ENCODE measurements at places on chromosomes 13 and 19.

GRCh38 chr13:26623125-26623524 lies 65.6 kb downstream of the WASF3 start:
- no peak for DNase-seq

DNA sequence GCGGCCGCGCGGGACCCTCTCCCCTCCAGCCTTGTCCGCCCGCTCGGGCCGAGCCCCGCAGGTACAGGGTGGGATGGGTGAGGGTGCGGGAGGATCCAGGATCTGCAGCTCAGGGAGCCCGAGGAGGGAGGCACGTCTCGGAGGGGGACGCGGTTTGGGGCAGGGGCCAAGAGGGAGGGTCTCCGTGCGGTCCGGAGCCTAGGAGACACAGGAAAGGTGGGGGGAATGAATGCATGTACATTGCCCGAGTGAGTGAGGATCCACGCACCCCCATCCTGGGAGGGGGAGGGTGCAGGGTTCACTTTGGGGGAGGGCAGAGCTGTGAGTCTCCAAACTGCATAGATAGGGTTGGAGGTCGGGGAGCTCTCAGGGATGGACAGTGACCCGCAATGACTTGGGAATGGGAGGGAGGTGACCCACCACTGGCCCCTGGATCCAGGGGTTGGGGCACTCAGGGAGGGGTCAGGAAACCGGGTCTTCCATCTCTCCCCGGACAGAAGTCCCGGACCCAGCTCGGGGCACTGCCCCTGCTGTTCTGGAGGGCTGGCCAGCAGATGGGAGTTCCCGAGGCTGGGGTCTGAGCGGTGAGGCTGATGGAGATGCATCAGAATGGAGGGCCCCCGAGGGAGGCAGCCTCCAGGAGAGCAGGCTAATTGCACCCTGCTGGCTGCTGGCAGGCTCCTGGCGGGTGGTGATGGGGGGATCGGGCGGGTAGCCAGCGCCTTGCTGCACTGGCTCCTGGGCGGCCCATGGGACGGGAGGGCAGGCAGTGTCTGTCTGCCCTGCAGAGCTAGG lies 547 bp downstream of the KCNN1 start:
- DNase-seq: no peak

DNA sequence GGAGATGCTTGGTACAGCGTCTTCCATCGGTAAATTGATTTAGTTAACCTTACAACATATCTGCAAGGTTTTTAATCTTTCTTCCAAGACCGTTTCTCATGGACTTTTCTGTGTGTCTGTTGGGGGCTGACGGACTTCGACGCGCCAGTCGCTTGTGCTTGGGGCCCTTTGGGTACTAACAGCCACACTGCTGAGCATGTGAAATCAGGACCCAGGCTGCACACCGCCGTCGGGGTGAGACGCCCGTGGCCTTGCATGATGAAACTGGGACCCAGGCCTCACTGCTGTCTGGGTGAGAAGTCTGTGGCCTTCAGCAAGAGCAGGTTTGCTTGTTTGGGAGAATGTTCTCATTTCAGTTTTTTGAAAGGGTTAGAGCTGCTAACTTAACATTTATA lies 9.8 kb downstream of the ATP4B start:
- no peak for DNase-seq

DNA sequence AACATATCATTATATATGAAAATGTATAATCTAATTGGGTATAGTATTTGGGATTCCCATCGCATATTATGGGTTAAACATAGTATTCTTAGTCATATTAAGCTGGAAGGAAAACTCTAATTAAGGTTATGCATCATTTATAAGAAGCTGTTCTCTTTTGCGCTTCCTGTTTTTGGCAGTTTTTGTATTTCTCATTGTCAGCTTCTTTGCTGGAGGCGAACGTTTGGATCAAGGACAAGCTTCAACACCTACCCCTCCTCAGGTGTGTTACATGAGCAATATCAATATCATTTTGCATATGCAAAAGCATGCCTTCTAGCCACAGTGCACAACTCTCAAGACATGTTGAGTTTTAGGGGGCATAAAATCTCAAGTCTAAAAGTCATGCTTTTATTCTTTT lies 439.8 kb downstream of the TDRD3 start:
- DNase-seq: no peak

GRCh38 chr19:54573330-54573872 lies at the start of gene LILRA2:
Gene LILRA2 (plus strand): TSS chr19:54573790. CDS start chr19:54573879, 89 bp downstream.
- no peak for DNase-seq

DNA sequence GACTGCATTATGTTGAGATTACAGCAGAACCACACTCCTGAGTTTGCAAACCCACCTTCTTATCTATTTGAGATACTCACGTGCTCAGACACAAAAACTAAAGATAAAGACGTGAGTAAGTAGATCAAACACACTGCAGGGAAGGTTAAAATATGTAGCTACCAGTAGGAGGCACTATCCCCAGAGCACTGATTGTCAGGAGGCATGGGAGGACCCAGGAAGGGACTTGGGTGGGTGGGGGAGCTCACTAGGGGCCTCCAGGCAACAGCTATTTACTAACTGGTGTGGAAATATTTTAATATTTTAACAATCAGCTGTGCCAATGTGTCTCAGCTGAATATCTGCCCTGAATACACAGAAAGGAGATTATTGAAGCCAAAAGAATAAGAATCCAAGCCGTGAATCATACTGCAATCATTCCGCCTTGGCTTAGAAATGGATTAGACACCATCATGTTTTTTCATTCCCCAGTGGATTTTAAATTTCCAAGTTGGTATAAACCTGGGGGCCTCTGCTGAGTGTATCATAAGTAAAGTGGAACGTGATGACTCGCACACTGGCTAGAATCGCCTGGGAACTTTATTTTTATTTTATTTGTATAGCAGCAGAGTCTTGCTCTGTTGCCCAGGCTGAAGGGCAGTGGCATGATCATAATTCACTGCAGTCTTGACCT lies 73.2 kb upstream of the CACNA1A start:
- DNase-seq: no peak

- DNase-seq: no peak
Observed at GRCh38 chr13:76293751-76294150, 592.5 kb downstream of the KCTD12 start.

- DNase-seq: no peak
Observed at GRCh38 chr19:51788029-51788428, 6.9 kb upstream of the FPR3 start.

GRCh38 chr13:50209631-50210030 lies 194.4 kb downstream of the KCNRG start:
- no peak for DNase-seq

DNA sequence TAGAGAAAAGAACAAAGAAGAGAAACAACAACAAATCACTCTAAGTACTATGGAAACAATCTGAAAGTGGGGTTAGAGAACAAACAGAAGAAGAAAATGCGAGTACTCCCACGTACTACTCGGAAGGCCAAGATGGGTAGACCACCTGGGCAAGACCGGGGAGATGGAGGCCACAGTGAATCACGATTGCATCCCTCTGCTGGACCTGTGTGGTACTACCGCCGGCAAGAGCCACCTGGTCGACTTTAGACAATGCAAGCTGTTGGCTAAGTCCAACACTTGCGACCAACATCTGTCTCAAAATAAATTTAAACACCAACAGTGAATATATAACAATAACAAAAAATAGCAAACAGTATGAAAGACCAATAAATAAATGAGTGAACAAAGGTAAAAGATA lies 45.5 kb upstream of the ZNF91 start:
- no peak for DNase-seq

GRCh38 chr19:33919291-33919690 lies 122.6 kb downstream of the KCTD15 start:
- DNase-seq: no peak

Measured in hematopoietic multipotent progenitor cell treated with erythropoietin and hydrocortisone succinate and interleukin-3 and kit ligand, for 15 days (in vitro differentiated cells).